ENCODE measurements at places on chromosomes 5 and 9.

- DNase-seq, result no peak
These were observed 67.8 kb downstream of the JAK2 start for GRCh38 chr9:5052838-5053237.

- DNase-seq, result no peak
These were observed 60.1 kb downstream of the GALNT12 start for GRCh38 chr9:98867429-98868168.

GRCh38 chr9:23372703-23373102 lies 453.3 kb downstream of the ELAVL2 start:
- no peak for DNase-seq

- no peak for DNase-seq
These were observed 91.2 kb downstream of the PAX5 start for GRCh38 chr9:36942891-36943290.

DNA sequence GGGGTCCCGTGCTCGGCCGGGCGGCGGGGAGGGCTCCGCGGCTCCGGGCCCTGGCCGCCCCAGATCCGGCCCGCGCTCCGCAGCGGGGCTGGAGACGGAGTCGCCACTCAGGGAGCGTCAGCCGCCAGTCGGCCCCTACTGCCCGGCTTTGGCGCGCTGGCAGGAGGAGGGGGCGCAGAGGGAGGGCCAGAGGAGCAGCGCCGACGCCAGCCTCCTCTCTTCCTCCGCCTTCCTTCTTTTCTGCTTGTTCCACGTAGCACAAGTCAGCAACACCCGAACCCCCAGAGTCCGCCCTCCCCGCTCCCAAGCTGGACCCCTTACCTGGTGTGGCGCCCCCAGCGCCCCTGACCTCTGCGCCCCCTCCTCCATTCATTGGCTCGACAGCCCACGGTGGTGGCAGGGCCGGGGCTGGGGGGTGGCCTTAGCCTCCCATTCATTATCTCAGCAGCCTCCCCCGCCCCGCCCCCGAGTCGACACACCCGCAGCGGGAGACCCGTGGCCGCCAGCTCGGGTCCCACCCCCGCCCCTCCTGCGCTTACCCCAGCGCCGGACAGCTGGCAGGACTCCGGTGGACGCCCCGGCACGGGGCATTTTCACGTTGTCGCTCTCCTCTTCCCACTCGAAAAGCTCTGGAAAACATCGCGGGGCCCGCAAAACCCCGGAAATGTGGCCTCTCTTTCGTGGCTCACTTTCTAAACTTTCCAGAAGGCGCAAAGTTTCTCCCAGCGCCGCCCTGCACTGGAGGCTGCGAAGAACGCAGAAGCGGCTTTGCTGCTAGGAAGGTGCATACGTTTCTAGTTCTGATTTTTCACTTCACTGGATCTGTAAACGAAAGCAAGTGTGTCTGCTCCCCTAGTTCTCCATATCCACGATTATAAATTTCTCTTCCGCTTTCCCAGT lies at the start of gene LPAR1:
Gene LPAR1 (minus strand): TSS at position 140 of the 900 bp plus-strand sequence. CDS start 66,353 bp downstream, outside the sequence.
- peak; percentile 64 for DNase-seq

DNA sequence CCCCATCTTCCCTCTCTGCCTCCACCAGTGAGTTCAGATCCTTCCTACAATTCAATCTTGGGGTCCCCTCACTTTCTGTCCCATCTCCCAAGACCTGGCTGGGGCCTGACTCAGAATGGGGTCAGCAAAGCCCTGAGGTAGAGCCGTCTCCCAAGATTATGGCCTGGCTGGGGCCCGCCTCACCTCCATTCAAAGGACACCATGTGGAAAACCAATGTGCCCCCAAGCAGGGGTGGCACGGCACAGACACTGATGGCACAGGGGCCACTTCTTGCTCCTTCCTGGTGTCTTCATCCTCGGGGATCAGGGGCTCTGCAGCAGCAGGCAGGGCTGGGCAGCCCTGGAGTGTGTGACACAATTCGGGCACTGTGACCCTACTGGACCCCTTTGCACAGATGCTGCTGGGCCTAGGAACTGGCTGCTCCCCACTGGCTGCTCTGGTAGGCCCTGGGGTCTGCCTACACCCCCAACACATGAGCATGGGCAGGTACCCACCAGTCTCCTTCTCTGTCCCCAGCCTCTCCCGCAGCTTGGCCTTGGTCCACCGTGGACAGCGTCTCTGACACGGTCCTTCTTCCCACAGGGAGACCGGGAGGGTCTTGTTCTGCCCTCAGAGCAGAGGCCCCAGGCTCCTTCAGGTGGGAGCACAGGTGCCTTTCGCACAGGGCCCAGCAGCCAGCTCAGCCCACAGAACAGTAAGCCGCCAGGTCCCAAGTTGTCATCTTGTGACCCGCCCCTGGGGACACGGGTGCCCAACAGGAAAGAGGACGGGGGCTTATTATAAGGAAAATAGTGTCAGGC lies 89.5 kb downstream of the ADAMTS2 start:
- DNase-seq, result no peak

GRCh38 chr5:168570490-168571328 lies 8.5 kb downstream of the PANK3 start:
- DNase-seq, result no peak

- no peak for DNase-seq
These were observed 509.6 kb upstream of the TNC start for GRCh38 chr9:115627511-115627910.

DNA sequence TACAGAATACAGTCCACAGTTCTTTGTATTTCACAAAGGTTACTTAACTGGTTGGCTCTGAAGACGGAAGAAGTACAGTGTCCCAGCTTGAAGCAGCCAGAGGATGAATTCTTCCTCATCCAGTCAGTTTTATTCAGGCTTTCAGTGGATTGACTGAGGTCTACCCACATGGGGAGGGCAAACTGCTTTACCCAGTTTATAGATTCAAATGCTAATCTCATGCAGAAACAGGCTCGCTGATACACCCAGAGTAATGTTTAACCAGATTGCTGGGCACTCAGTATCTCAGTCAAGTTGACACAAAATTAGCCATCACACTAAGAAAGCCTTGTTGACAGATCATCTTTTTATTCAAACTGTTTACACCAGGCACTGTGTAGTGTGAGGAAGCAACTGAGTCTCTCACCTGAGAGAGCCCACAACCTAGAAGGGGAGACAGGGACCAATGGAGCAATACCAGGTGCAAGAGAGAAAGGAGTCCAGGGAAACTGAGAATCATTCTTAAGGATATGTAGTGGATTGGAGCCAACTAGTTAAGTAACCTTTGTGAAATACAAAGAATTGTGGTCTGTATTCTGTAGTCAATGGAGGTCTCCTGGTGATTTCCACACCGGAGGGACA lies 15.9 kb downstream of the LRRC70 start:
- no peak for DNase-seq

- no peak for DNase-seq
These were observed 351.7 kb downstream of the ZNF608 start for GRCh38 chr5:124394700-124395245.

DNA sequence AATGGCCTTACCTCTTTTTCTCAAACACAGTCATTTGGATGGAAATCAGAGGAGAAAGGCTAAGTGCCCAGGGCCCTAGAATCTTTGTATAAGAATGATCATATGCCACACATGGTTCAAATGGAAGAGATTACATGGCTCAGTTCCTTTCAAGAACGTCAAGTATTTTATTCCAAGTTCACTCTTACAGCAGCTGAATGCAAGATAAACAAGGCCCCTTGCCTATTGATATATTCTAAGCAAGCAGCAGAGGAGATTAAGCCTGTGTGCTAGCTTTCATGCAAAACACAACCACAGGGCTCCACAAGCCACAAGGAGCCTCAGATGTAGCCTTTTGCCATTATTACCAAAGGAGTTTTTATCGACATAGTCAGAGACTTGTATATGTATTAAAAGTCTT lies 55.3 kb upstream of the SLCO6A1 start:
- DNase-seq, result no peak

DNA sequence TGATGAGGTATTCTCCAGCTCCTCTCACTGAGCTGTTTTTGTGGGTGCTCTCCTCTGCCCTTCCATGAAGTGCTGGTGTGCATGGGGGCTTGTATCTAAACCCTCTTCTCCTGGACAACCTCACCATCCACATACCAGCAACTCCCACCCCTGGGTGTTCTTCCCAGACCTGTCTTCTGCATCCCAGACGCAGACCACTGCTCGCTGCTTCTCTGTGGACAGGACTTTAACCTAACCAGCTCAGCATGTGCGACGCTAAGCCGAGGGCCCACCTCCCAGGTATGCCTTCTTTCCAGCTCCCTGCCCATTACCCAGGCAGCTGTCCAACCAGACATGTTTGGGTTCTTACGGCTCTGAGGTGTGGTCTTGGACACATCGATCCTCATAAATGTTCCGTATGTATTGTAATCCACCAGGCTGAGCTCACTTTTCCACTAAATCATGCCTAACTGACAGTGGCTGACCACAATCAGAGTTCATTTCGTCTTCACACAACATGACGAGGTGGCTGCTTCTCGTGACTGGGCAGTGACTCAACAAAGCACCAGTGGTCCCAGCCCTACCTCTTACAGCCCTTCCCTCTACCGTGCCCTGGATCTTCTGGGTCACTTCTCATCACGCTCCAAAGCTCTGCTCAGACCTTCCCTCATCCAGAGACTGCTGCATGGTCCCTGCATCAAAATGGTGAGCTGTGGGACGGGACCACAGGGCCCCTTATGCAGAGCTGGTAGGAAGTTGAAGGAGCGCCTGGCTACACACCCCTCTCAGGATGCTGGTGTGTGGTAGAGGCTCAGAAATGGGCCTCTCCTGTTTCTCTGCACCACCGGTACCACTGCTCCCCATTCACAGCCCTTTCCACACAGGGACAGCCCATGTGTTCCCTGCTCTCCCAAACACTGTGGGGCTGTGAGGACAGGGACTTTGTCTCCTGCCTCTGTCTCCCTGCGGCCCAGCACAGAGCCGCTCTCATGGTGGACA lies 9.6 kb upstream of the PTGES2 start:
- DNase-seq, result no peak

DNA sequence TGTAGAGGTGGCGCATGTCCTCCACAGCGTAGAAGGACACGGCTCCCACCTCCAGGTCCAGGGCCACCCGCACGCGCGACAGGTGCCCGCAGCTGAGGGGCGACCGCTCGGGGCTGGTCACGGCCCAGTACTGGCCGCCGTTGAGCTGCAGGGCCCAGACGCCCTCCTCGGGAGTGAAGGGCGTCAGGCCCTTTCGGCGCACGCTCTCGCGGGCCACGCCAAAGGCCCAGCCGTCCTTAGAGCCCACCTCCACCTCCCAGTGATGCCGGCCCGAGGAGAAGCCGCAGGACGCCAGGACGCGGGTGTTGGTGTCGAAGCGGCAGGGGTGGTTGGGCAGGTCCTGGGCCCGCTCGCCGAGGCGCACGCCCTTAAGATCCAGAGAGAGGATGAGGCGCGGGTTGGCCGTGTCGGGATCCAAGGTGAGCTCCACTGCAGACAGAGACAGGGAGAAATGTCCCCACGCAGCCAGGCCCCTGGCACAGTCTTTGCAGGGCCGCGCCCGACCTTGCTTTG lies 9.7 kb downstream of the TRIM7 start:
- no peak for DNase-seq

DNA sequence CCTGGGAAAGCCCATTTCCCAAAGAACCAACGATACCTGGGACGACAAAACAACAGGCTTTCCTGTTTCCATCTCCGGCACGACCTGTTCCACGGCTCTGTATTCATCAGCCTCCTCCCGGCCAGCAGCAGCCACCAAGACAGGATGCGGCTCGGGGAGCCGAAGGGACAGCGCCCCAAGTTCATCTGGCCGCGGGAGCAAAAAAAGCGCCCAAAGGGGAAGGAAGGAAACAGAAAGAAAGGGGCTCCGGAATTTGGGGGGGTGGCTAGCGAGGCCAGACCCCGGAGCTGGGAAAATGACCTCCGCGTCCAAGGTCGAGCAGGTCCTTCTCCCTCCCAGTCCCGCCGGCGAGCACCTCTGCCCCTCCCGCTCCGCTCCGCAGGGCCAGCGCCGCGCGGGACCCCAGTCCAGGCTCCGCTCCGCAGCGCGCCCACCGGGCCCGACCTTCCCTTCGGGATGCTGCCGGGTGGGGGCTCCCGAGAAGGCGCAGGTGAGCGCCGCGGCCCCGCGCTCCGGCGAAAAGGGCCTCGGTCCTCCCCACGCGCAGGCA lies 608 bp downstream of the ELOVL7 start:
- DNase-seq, result peak; percentile 8

GRCh38 chr9:36903541-36904435 lies 130.3 kb downstream of the PAX5 start:
- DNase-seq, result peak; percentile 92

GRCh38 chr9:97660340-97660739 lies 26.7 kb downstream of the NCBP1 start:
- no peak for DNase-seq

GRCh38 chr5:74657165-74657564 lies 16.6 kb upstream of the ENC1 start:
- no peak for DNase-seq

GRCh38 chr5:168047669-168048111 lies 243.8 kb upstream of the WWC1 start:
- peak; percentile 24 for DNase-seq

- DNase-seq, result peak; percentile 70
These were observed 720 bp downstream of the NADK2 start for GRCh38 chr5:36240779-36241630.

DNA sequence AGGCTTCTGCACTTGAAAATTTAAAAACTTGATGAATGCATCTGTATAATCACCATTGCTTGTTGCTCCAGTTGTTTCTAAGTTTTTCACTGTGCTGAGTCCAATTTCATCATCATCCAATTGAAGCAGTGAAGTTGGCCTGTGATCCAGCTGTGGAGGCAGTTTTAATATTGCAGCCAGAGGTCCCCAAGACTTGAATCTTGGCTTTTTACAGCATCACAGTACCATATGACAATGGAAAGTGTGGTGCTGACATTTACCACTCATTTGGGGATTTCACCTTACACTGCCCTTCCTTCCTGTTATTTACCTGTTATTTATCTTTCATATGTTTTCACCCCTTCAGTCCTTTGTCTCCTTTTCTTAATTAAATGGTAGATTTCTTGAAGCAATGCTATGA lies 76.2 kb upstream of the SPIN1 start:
- DNase-seq, result no peak

DNA sequence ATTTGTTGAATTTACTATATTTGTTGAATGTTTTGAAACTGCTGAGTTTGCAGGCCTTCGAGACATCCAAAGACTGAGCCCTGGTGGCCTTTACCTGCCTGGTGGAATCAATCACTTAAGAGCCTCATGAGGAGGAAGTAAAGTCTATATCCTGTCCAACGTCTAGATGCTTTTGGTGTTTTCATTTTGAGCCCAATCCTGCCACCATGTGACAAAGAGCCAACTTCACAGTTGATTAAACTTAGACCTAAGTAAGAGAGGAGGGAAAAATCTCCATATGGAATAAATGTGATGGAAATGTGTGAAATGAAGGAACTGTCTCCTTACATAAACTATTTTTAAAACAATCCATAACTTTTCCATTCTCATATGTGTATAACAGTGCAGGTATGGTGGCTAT lies 220.1 kb downstream of the PRR16 start:
- no peak for DNase-seq

- no peak for DNase-seq
These were observed 109.8 kb upstream of the NMUR2 start for GRCh38 chr5:152514827-152515397.

- no peak for DNase-seq
These were observed 477.0 kb downstream of the CDH10 start for GRCh38 chr5:24167806-24168205.

GRCh38 chr5:144260121-144260520 lies 89.4 kb downstream of the KCTD16 start:
- no peak for DNase-seq
